Right atrium auricular region (tissue), 2 donors: ENCODE measurements at places on chromosomes 3 and 15. TPM values are rescaled to one million over a fixed set of nuclear protein-coding genes. Genes with fewer than 3 reads are reported as not detected.
A peak's percentile ranks its signal among the peaks of the same experiment; 100 is the strongest.

SLC12A1 gene
- not detected for total RNA-seq

HDDC3 gene
- 14.9 TPM for total RNA-seq

UBE2E2 gene
- total RNA-seq: 31.0 TPM

- DNase-seq: peak; percentile 34
Observed at GRCh38 chr15:52117549-52117948, 5.0 kb upstream of the BCL2L10 start.

DNA sequence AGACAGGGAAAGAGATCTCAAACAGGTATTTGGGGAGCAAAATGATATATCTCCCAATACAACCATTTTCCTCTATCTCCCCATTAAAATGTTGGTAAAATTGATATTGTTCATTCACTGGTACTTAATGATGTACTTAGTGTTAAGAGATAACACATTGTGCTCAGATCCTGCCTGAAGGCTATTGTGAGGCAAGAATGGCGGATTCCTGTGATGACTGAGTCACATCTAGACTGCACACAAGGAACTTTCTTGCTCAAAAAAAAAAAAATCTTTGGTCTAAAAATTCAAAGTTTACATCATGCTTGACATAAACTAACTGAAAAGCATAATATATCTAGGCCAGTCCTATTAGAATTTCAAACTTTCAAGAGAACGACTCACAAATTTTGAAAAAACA lies 171.1 kb upstream of the TTC14 start:
- DNase-seq: no peak

- no peak for DNase-seq
Observed at GRCh38 chr3:17339132-17339575, 403.3 kb downstream of the TBC1D5 start.
